Stimulated activated CD8-positive, alpha-beta memory T cell treated with anti-CD3 and anti-CD28 coated beads, Interleukin-4, amount 100 ng/mL, for 48 hours (primary cell): ENCODE measurements at places on chromosomes 1 and 21.

GRCh38 chr1:53025034-53025768 lies 36.8 kb upstream of the PODN start:
- DNase-seq = no peak

- no peak for DNase-seq
Measured at GRCh38 chr1:76012341-76013205, 62.0 kb upstream of the ST6GALNAC3 start.

DNA sequence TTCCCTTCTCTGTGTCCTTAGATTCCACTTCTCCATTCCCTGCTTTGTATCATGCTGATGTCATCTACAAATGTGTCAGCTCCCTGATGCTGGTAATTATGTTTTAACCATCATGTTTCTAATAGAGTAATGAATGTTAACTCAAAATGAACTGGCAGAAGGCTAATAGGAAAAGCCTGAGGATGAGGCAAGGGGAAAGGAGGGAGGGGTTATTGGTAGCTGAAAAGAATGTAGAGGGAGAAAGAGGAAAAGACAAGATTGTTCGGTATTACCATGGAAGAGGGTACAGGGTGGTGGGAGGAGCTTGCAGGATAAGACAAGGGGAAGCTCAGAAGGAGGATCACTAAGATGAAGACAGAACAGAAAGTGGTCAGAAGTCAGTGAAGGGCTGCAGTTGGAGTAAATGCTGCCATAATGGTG lies 150.9 kb downstream of the ZC3H11B start:
- DNase-seq = no peak

DNA sequence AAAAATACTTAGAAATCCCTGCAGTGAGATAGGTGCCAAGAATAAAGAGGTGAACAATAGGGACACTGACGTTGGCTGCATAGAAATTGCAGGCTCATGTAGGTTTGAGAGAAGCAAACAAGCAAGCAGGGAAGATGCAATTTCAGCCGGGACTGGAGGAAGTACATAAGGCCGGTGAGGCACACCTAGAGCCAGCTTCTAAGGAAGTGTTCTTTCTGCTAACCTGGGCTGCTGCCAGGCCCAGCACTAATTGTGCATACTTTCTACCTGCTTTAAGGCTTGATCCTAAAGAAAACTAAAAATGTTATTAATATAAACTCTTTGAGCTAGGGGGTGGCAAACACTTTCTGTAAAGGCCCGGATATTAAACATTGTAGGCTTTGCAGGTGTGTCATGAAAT lies 71.0 kb downstream of the LMO4 start:
- no peak for DNase-seq
